ENCODE measurements at places on chromosomes 16 and 17.

DNA sequence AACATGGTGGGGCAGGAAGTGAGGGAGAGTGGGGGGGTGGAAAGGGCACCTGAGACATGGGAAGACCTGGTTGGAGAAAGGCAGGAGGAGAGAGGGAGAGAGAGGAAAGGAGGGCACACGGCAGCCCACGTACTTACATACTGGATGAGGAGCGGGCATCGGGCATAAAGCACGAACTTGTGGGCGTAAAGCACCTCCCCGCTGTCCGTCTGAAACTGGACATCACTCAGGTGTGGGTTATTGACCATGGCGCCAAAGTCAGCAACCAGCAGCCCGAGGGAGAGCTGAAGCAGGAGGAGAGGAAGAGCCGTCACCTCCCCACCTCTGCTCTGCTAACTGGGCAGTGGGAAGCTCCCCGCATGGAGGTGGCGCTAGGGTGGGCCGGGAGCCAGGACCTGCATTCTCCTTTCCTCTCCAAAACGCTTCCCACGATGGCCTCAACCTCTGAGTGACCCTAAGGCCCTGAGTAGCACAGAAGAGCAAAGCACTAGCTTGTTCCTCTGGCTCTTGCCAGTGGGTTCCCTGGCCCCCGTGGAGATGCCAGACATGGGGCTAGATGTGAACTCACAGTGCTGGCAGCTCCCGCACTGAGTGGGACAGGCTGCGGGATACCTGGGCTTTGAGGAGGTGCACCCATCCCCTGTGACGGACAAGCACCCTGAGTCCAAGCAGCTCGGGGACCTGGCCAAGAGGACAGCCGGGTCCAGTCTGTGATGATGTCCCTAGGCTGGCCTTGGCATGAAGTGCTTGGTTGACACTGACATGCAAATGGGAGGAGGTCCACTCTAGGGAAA, 16.9 kb downstream of the SLX4 start:
- no peak for DNase-seq

DNA sequence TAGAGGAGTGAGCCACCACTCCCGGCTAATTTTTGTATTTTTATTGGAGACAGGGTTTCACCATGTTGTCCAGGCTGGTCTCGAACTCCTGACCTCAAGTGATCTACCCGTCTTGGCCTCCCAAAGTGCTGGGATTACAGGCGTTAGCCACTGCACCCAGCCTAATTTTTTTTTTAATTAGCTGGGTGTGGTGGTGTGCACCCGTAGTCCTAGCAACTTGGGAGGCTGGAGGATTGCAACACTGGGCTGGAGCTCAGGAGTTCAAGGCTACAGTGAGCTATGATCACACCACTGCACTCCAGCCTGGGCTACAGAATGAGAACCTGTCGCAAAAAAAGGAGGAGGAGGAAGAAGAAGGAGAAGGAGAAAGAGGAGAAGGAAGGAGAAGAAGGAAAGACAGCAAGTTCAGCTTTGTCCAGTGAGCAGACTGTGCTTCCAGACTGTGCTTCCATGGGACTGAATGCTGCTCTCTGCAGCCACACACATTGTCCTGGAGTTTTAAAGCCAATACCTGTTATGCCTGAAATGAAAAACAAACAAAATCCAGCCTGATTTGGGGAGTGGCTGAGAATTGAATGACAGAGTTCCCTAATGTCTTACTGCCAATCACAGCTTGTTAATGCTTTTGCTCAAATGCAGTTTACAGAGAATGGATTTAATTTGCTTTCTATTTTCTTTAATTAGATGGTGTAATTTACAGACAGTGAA, 2.8 kb upstream of the TNFRSF13B start:
- peak; percentile 0 for DNase-seq

DNA sequence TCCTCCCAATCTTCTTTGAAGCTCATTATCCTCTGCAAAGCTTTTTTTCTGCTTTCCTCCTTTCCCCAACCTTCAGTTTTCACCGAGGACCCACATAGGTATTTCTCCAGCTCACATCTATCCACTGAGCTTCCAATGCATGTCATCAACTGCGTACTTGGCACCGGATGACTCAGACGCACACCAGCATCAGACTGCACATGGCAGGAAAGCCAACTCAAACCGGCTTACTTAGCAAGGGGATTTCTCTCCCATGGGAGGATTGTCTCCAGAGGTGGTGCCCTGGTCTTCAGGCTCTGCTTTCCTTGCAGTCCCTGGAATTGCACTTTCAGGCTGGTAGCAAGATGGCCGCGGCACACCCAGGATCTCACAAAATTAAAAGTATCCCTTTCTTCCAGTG, 1.7 kb upstream of the AKTIP start:
- DNase-seq: no peak

DNA sequence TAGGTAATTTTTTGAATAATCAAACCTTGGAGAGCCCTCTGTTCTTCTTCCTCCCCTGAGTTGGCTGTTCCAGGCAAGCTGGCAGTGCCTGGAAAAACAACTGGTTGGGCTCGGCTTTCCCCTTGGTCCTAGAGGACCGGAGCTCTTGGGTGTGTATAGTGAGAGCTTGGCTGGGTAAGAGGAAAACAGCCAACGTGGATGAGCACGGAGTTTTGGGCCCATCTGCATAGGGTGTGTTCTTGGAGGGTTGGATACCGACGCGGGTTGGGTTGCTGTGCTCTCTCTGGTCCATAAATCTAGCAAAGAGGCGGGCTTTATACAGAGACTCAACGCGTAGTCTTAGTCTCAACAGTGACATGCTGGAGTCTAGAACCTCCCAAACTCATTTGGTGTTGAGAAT, 23.2 kb downstream of the ITGB3 start:
- peak; percentile 78 for DNase-seq

GRCh38 chr17:17431605-17432004, 45.2 kb upstream of the MED9 start:
- no peak for DNase-seq

DNA sequence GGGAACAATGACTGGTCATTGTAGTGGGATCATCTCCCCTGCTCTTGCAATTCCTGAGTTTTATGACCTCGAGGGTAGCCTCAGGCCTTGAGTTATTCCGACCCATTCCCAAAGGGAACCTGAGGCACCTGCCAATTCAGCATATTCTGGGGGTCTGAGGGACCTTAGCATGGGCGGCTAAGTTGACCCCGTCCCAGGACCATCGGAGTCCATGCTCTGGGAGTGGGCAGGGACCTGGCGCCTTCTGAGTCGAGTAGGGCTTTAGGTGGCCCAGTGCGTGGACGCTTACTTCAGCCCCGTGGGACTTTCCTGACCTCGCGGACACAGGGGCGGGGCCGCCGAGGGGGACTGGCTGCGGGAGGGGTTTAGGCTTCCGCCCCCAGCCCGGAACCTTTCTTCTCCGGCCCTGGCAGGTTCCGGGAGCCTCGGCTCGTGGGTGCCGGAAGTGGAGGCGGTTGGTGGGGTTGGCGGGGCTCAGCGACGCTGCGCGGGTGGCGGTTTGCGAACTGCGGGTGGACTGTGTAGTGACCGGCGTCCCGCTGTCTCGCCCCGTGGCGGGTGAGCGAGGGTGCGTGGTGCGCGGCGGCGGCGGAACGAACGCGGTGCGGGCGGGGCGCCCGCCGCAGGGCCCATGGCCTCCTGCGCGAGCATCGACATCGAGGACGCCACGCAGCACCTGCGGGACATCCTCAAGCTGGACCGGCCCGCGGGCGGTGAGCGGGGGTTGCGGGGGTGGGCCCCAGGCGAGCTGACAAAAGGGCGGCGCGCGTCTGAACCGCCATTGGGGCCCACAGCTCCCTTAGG, at the start of gene EDC4:
Gene EDC4, plus strand, starts transcription at position 422 of the 804 bp plus-strand sequence. Its CDS starts 210 bp downstream, at position 632.
- DNase-seq: peak; percentile 73

DNA sequence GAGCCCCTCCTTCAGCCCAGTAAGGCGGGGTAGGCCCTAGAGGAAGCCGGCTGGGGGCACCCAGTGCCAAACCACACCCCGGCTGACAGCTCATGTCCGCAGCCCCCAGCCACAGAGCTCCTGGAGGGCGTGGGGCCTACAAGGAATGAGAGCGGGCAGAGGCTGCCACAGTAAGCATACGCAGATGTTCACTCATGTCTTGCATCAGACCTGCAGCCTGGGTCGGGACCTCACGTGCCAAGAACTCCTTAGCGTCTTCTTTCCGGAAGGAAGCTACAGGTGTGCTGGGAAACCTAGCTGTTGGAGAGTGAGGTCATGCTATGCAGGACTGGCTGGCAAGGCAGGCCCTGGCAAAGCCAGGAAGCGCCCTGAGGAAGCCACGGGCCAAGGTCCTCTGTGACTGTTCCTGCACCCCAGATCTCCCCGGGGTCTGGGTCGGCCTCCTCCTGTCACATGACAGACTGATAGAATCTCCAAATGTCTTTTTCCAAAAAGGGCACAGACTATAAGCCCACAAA, 1.6 kb downstream of the ZNF598 start:
- DNase-seq: no peak

DNA sequence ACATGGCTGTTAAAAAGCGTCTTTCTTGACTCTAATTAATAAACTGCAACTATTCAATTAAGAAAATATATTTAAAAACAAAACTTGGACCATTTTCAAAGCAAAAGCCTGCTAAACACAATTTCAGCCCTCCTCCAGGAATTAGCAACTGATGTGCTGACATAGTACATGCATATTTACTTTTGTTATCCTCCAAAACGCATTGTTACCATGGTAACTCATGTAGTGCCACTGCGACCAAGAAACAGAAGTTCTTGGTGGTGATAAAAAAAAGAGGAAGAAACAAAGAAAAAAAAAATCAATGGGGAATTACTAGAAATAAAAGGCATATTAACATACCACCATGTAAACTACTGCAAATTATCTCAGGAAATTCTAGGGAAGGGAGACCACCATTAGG, 793.4 kb upstream of the CDH8 start:
- DNase-seq: no peak

DNA sequence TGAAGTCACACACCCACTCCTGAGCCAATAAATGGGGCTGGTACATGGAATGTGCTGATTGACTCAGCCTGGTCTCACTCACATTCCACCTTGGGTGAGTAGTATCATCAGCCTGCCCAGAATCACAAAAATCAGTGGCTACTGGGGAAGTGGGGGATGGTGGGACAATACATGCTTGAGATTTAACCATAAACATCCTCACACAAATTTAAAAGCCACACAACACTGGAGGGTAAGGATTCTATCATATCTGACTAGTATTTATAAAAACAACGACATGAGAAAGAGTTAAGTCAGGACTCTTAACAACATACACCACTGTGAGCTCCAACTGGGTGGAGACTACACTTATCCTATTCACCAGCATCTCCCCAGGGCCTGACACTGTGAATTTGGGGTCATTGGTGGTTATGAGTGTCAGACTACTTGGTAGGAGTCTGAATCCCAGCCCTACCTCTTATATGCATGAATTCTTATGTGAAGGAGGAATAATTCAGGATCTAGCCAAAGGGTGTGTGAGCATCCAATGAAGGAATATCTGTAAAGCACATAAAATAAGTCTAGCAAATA, 26.0 kb upstream of the IRX6 start:
- DNase-seq: no peak

DNA sequence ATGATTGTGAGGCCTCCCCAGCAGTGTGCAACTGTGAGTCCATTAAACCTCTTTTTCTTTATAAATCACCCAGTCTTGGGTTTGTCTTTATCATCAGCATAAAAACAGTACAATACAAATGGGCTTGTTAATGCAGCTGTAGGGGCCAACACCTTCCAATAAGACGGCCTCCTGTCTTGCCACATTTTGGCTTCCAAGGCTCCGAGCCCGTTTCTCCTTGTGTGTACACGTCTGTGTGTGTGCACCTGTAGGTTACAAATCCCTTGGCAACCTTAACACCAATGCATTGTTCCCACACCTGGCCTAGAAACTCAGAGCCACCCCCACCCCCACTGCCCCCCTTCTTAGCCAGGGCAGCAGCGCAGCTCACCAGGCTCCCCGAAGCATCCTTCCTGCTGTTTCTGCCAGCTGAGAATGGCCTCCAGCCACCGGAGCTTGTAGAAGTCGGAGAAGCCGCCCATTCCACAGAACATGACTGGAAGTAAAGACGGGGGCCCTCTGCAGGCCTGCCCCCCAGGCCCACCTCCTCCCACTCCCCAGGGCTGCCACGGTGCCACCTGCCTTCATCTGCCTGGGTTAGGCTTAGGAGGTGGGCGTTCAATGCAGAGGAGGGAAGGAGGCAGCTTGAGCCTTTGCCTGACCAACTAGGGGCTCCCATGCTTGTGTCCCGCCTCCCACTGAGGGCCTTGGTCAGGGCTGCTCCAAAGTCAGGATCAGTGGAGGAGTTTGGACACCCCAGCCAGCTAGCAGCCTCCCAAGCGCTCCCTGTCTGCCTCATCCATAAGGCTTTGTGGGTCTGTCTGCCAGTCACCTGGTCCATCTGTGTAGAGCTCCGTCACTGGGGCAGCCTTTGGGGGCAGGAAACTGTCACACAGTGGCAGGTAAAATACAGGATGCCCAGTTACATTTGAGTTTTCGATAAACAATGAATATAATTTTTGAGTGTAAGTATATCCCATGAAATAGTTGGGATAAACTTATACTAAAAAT, 10.6 kb downstream of the C16orf89 start:
- no peak for DNase-seq

- no peak for DNase-seq
Observed at GRCh38 chr17:3475251-3475685, 529 bp upstream of the ASPA start.

- DNase-seq: no peak
Observed at GRCh38 chr17:14604591-14605266, 303.8 kb downstream of the HS3ST3B1 start.

DNA sequence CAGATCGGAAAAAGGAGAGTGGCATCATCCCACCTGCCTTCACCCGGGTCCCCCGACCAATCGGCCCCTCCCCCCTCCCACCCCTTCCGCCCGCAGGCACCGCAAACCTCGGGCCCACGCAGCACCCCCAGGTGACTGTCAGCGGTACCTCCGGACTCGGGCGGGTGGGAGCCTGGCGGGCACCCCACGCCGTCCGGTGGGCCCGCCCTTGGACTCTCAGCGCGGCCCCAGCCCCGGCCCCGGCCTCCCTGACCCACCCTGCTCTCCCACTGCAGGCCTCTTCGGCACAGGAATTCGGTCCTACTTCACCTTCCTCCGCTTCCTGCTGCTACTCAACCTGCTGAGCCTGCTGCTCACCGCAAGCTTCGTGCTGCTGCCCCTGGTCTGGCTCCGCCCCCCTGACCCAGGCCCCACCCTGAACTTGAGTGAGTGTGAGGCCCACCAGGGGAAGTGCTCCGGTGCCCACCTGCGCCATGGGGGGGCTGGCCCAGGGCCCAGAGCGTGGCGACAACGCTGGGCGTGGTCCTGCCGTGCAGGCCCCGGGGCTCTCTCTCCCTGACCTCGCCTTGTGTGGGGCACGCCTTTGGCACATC, 1.6 kb downstream of the TMC8 start:
- peak; percentile 43 for DNase-seq

DNA sequence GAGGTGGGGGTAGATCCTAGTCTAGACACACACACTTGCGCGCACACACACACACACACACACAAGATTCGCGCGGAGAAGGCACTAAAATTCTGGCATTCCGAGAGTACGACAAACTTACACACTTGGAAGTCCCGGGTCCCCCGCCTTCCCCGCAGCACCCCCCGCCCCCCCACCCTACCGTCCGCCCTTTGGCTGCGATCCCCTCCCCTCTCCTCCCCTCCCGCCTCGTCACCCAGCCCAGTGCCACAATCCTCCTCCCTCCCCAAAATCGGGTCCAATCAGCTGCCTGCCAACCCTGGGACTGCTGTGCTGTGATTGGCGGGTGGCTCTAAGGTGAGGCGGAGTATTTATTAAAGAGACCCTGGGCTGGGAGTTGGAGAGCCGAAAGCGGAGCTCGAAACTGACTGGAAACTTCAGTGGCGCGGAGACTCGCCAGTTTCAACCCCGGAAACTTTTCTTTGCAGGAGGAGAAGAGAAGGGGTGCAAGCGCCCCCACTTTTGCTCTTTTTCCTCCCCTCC, at the start of gene SOX9:
Gene SOX9, plus strand, starts transcription at position 379 of the 522 bp plus-strand sequence. CDS start 372 bp downstream, outside the sequence.
- DNase-seq: peak; percentile 51

- no peak for DNase-seq
Observed at GRCh38 chr16:50842589-50842988, 100.7 kb downstream of the CYLD start.

- no peak for DNase-seq
Observed at GRCh38 chr17:28975646-28976045, 24.3 kb upstream of the PHF12 start.
